ENCODE measurements at places on chromosomes 12 and 14.

DNA sequence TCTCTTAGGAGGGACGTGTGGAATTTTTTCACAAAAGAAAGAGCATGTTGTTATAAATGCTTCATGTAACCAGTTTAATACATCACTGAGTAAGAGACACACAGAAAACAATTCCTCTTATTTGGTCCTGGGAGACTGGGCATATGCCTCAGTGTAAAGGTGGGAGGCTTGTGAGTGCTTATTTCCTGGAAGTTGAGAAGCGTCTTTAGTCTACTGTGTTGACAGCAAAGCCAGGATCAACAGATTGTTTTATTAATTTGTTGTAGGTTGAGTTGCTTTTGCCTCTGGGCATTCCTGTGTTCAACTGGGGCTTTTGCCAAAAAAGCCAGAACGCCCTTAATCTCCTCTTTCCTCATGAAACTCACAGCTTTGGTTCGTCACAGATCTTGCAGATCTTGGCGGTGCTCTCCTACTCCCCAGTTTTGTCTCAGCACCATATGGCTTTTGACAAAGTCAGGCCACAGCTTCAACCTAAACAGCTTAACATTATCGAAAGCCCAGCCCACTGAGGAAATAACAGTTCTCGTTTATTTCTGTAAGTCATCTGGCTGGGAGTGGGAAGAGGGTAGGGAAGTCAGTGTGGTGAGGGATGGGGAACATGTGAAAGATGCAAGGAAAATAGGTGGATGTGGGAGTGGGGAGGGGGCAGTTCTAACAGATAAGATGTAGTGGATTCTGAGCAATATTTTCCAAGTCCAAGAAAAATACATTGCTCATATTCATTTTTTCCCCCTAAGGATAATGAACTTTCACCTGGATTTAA lies 227.2 kb downstream of the DACT1 start:
- no peak for DNase-seq
- H3K4me1 ChIP-seq = no peaks in the 10 kb centered on the region
- no peak overlapping the region for H3K27ac ChIP-seq
- H3K4me3 ChIP-seq = no peak overlapping the region

GRCh38 chr14:88791629-88792472 lies 902 bp downstream of the EML5 start:
- DNase-seq = peak; percentile 47
- peak overlapping the region; percentile 59 for H3K27ac ChIP-seq
- H3K4me3 ChIP-seq = peak overlapping the region; percentile 84
- H3K4me1 ChIP-seq = peaks cover 22% of the 10 kb centered on the region
- H3K27me3 ChIP-seq = peaks cover 35% of the 10 kb centered on the region

- H3K36me3 ChIP-seq = no peaks in the 10 kb centered on the region
- H3K27me3 ChIP-seq = peaks cover 36% of the 10 kb centered on the region
- H3K4me1 ChIP-seq = no peaks in the 10 kb centered on the region
- H3K4me3 ChIP-seq = no peak overlapping the region
These were observed 49.7 kb upstream of the DCD start for GRCh38 chr12:54697851-54698250.

- H3K27ac ChIP-seq = peak overlapping the region; percentile 96
- DNase-seq = peak; percentile 45
- H3K4me3 ChIP-seq = peak overlapping the region; percentile 98
- peaks cover 67% of the 10 kb centered on the region for H3K4me1 ChIP-seq
- H3K27me3 ChIP-seq = no peaks in the 10 kb centered on the region
These were observed 2.3 kb downstream of the DGLUCY start for GRCh38 chr14:91115986-91116770.

DNA sequence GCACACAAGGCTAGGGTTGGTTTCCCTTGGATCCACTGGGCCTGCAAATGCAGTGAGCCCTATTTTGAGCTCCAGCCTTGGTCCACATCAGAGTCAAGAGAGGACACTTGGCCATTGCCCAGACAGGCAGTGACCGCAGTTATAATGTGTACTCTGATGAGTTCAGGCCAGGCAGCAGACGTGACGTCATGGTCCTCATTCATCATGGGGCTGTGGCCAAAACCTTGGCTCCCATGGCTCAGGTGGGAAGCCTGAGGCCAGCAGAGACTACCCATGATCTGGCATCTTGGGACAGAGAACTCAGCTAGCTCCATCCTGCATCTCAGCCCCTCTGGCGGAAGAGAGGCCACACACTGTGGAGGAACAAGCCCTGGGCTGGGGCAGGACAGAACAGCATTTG lies 16.4 kb downstream of the TMEM63C start:
- H3K4me3 ChIP-seq = no peak overlapping the region
- no peaks in the 10 kb centered on the region for H3K36me3 ChIP-seq
- H3K4me1 ChIP-seq = no peaks in the 10 kb centered on the region
- H3K27me3 ChIP-seq = peaks cover 5% of the 10 kb centered on the region
- H3K27ac ChIP-seq = no peak overlapping the region
- no peak for DNase-seq

Measured in activated CD8-positive, alpha-beta memory T cell treated with anti-CD3 and anti-CD28 coated beads, Interleukin-2, amount 10 ng/mL, durations not matched to agents 7 days and 5 days (primary cell).